ENCODE measurements at places on chromosomes 7 and 10.

DNA sequence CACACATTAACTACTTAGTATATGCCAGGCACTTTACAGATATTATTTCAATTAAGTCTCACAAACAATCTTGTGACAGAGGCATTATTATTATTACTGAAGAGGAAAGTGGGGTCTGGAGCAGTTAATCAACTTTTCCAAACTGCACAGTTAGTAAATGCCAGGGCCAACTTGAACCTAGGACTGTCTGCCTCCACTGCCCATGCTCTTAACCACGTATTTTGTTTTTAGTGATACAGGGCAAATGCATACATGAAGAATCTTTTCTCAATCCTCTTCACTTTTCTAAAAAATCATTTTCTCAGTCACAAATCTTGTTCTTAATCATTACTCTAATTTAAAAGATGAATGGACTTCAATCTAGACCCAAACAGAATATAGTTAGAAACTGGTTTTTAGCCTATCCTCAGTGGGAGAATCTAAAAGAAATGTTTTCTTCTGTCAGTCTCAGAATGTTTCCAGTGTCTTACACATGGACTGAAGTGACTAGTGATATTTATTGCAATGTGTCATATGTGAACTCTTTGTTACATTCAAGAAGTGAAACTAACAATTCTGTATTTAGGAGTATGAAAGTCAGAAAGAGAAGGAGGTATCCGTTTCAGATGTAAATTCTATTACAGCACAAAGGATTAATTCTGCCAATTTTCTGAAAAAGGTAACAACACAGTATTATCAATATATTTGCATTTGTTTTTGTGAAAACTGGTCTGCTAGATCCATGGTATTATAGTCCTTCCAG is 55.5 kb upstream of the CCNJ start:
- H3K27me3 ChIP-seq, result no peaks in the 10 kb centered on the region
- H3K4me3 ChIP-seq, result no peak overlapping the region
- no peak overlapping the region for H3K27ac ChIP-seq
- H3K36me3 ChIP-seq, result no peaks in the 10 kb centered on the region
- DNase-seq, result no peak

DNA sequence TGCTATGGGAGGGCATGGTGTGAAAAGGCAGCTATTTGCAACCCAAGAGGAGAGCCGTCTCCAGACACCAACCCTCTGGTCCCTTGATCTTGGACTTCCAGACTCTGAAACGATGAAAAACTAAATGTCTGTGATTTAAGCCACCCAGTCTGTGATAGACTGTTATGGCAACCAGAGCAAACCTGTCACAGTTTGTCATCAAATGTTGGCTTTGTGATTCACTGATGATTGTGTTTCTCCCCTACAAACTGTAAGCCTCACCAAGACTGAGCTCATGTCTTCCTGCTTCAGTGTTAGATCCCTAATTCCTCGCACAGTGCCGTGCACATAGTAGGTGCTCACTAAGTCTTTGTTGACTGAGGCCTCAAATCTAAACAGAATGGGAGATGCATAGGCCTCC is 224.6 kb upstream of the PITRM1 start:
- no peaks in the 10 kb centered on the region for H3K4me1 ChIP-seq
- H3K4me3 ChIP-seq, result no peak overlapping the region
- H3K27me3 ChIP-seq, result no peaks in the 10 kb centered on the region
- no peak overlapping the region for H3K27ac ChIP-seq
- no peaks in the 10 kb centered on the region for H3K36me3 ChIP-seq

DNA sequence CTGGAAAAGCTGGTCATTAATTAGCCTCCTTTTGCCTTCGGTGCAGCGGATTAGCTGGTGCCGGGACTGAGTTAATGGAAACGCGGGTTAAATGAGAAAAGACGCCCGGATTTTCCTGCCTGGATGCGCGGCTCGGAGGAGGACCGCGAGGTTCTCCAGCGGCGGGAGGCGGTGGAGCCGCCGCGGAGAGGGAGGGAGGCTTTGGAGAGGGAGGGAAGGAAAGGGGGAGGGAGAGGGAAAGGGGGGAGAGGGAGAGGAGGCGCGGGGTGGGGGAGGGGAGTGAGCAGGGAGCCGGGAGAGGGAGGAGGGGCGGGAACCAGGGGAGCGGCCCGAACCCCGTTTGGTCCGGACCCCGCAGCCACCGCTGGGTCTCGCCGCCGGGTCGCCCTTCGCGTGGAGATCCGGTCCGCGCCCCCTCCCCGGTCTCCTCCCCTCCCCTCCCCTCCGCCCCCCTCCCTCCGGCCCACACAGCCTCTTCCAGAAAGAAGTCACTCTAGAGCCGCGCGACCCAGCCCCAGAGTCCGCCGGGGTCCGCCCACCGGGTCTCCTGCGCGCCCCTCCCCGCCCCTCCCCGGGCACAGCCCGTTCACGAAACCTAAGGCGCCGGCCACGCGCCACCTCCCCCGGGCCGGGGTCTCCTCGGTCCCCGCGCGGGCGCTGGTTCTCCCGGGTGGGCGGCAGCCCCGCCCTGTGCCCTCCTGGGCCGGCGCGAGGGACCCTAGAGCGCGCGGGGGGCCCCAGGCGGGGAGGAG is 347.5 kb downstream of the DNAJB6 start:
- peak; percentile 34 for DNase-seq
- no peaks in the 10 kb centered on the region for H3K36me3 ChIP-seq
- H3K4me1 ChIP-seq, result no peaks in the 10 kb centered on the region
- H3K27me3 ChIP-seq, result peaks cover 23% of the 10 kb centered on the region

- H3K27ac ChIP-seq, result no peak overlapping the region
- peaks cover 78% of the 10 kb centered on the region for H3K36me3 ChIP-seq
- DNase-seq, result peak; percentile 59
- no peaks in the 10 kb centered on the region for H3K27me3 ChIP-seq
Measured at GRCh38 chr10:71753091-71753959, 20.0 kb downstream of the VSIR start.

- no peaks in the 10 kb centered on the region for H3K36me3 ChIP-seq
- peaks cover 12% of the 10 kb centered on the region for H3K4me1 ChIP-seq
- DNase-seq, result no peak
- peak overlapping the region; percentile 57 for H3K4me3 ChIP-seq
- no peaks in the 10 kb centered on the region for H3K27me3 ChIP-seq
- no peak overlapping the region for H3K27ac ChIP-seq
Measured at GRCh38 chr10:128125416-128125943, 743 bp downstream of the MKI67 start.

- no peaks in the 10 kb centered on the region for H3K36me3 ChIP-seq
- H3K27ac ChIP-seq, result peak overlapping the region; percentile 87
- peak overlapping the region; percentile 73 for H3K4me3 ChIP-seq
- H3K4me1 ChIP-seq, result peaks cover 19% of the 10 kb centered on the region
- DNase-seq, result peak; percentile 77
- no peaks in the 10 kb centered on the region for H3K27me3 ChIP-seq
Measured at GRCh38 chr10:124092250-124092859, 1.0 kb downstream of the CHST15 start.

DNA sequence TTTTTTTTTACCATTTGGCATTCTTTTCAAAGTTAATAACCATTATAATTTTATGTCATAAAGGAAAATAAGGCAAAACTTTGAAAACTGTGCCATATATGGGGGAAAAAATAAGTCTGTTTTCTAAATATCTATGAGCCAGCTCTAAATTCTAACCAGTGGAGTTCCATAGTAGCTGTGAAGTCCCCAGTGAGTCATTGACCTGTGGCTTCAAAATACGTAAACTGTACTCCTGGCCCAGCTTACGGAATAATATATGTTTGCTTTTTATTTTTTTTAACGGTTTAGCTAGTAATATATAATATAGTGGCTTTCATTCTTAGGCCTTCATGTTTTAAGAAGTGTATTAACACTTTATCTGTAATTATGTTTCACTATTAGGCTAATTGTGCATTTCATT is 20.5 kb downstream of the ZRANB1 start:
- no peak for DNase-seq
- no peaks in the 10 kb centered on the region for H3K27me3 ChIP-seq
- peaks cover 8% of the 10 kb centered on the region for H3K4me1 ChIP-seq
- H3K4me3 ChIP-seq, result no peak overlapping the region
- no peaks in the 10 kb centered on the region for H3K36me3 ChIP-seq

DNA sequence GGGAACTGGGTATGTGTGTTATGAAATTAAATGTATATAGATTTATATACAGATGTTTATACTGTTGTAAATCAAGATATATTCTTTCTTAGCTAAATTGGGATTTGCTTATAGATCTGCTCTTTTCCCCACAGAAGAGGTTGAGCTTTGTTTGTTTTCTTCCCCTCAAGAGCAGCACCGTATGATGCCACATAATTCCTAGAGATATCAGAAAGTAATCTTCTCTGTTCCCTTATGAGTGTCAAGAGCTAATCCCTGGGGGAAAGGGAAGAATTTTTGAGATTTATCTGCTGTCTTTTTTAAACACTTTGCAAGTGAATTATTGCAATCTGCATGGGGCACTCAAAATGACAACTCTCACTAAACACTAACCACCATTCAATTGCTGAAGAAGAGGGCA is 68.7 kb upstream of the SP4 start:
- H3K4me3 ChIP-seq, result no peak overlapping the region
- no peak overlapping the region for H3K27ac ChIP-seq
- DNase-seq, result no peak
- H3K36me3 ChIP-seq, result no peaks in the 10 kb centered on the region
- no peaks in the 10 kb centered on the region for H3K27me3 ChIP-seq

DNA sequence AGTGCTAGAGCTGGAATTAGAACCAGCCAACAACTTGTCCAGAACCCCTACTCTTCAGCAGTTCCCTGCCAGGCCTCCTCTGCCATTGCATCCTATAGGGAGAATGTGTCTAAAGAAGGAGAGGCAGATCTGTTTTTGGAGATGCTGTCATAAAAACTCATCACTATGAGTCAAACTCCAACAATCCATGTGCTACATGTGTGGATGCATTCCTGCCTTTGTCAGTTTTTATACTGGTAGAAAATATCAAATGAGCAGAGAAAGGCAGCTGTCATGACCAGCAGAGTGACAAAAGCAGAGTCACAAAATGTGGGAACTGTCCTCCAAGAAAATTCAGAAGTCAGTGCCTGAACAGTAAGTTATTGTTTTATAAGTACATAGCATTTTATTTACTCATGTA is 93.0 kb downstream of the ABLIM1 start:
- no peak overlapping the region for H3K27ac ChIP-seq
- no peaks in the 10 kb centered on the region for H3K36me3 ChIP-seq
- H3K27me3 ChIP-seq, result no peaks in the 10 kb centered on the region
- H3K4me3 ChIP-seq, result no peak overlapping the region
- no peaks in the 10 kb centered on the region for H3K4me1 ChIP-seq

DNA sequence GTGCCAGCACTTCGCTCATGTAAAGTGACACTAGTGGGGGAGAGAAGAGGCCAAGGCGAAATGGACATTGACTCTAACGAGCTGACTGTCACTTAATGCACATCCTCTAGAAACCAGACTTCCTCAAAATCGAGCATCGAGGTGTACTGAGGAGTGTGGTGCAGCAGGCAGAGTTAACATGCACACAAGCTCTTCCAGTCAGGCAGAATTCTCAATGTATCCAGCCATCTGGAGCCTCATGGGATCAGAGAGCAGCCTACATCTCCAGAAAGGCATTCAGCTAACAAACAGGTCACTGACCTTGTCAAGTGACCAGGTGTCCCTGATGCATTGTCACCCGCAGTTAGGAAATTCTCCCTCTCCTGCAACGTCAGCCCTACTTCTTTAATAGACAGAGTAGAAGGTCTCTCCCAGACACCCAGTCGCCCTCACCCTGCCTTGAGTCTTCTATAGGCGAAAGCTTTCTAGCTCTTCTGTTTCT is 259.8 kb upstream of the AOAH start:
- no peak overlapping the region for H3K27ac ChIP-seq
- no peak overlapping the region for H3K4me3 ChIP-seq
- no peaks in the 10 kb centered on the region for H3K4me1 ChIP-seq
- DNase-seq, result no peak
- no peaks in the 10 kb centered on the region for H3K36me3 ChIP-seq
- H3K27me3 ChIP-seq, result no peaks in the 10 kb centered on the region

DNA sequence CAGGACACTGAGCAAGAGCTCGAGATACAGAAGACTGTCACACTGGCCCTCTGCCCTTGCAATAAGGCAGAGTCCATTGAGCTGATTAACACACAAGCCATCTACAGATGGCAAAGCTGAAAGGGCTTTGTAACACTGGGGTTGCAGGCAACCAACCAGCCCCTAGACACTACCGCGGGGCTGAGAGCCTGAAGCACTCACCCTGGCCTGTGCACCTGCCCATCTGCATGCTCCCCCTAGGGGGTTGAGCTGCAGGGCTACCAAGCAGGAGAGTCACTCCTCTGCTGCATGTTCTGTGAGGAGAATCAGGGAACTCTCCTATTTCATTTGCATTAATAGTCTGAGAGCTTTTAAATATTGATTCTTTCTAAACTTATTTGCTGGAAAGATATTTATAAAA is 128.1 kb upstream of the VIPR2 start:
- H3K36me3 ChIP-seq, result no peaks in the 10 kb centered on the region
- H3K4me3 ChIP-seq, result no peak overlapping the region
- H3K27ac ChIP-seq, result no peak overlapping the region

DNA sequence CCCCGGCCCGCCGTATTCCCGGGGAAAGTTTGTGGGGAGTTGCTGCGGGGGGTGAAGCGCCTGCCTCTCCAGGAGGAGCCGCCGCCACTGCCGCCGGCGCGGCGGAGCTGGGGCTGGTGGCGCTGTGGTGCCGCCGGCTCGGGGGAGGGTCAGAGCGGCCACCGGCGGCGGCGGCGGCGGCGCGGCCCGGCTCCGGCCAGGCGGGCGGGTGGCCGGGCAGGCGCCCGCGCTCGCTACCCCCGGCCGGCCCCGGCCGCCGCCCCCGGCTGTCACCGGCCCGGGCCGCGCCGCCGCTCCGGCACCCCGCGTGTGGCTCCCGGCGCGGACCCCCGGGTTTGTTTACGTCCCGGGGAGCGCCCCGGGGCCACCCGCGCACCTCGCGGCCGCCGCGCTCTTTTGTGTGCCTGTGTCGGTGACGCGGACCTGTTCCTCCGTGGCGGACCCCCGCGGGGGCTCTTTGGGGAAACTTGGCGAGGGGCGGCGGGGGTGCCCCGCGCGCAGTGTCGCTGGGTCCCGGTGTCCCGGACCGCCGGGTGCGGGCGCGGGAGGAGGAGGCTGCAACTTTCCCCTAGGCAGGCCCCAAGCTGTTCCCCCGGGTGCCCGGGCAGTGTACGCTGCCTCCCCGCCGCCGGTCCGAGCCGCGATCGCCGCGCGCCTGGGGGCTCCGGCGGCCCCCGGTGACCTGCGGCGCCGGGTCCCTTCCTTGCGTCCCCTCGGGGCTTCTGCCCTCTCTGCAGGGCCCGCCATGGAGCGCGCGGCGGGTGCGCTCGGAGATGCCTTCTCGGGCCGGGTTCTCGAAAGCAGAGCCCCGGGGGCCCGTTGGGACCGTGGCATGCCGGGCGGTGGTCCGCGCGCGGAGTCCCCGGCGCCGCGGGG is 593 bp upstream of the CUX1 start:
- no peaks in the 10 kb centered on the region for H3K4me1 ChIP-seq
- H3K4me3 ChIP-seq, result peak overlapping the region; percentile 96
- no peaks in the 10 kb centered on the region for H3K27me3 ChIP-seq
- no peaks in the 10 kb centered on the region for H3K36me3 ChIP-seq

Data from ascending aorta (tissue), 2 donors.